NCI-H187 treated with DMSO at 0.1 percent for 48 hours (cell line): ENCODE measurements at places on chromosomes 11 and 22.

DNA sequence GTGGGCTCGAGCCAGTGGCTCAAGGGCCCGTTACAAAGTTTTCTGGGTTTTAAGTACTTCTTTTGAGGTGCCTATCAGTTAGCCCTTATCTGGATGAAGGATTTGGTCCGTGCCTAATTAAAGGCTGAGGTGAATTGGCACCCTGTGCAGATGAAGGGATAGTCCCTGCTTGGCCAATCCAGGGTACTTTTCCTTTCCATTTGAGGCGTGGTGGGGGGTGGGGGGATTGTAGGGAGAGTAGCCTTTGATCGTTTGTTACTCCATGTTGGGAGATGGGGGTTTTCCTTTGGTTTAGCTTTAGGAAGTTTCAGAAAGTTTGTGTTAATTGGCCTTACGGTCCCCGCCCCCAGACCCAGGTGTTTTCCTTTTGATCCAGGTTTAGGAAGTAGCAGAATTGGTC lies 170.8 kb downstream of the DDX10 start:
- DNase-seq, result no peak

GRCh38 chr11:78349114-78349513 lies 68.5 kb downstream of the GAB2 start:
- no peak for DNase-seq

DNA sequence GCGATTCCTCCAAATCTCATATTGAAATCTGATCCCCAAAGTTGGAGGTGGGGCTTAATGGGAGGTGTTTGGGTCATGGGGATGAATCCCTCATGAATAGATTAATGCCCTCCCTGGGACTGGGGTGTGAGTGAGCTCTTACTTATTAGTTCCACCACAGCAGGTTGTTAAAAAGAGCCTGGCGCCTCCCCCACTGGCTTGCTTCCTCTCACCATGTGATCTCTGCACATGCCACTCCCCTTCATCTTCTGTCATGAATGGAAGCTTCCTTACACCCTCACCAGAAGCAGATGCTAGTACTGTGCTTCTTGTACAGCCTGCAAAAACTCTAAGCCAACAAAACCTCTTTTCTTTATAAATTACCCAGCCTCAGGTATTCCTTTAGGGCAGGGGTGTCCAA lies 8.8 kb downstream of the RRAS2 start:
- DNase-seq, result no peak

GRCh38 chr11:104256525-104256924 lies 92.6 kb upstream of the PDGFD start:
- no peak for DNase-seq

- DNase-seq, result no peak
Observed at GRCh38 chr11:105456950-105457349, 152.9 kb upstream of the GRIA4 start.

- no peak for DNase-seq
Observed at GRCh38 chr22:50046481-50047245, 11.4 kb downstream of the TTLL8 start.

DNA sequence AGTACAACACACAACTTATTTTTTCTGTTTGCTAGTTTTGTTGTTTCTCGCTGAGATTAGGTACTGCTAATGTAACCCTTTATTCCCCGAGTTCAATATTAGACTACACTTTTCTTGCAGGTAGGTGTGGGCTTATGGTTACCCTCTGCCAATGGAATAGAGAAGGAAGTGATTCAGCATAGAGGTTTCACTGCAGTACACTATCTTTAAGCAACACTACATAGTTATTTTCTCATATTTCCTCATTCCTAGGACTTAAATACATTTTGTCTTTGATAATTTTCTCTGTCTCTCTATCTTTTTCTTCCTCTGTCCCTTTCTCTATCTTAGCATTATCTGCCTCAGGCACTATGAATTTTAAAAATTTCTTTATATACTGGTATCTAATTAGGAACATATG lies 791.0 kb downstream of the FAM181B start:
- no peak for DNase-seq

- DNase-seq, result no peak
Observed at GRCh38 chr22:47150426-47150825, 388.0 kb downstream of the TBC1D22A start.

- DNase-seq, result peak; percentile 9
Observed at GRCh38 chr11:84089072-84090057, 803.2 kb upstream of the CCDC90B start.

DNA sequence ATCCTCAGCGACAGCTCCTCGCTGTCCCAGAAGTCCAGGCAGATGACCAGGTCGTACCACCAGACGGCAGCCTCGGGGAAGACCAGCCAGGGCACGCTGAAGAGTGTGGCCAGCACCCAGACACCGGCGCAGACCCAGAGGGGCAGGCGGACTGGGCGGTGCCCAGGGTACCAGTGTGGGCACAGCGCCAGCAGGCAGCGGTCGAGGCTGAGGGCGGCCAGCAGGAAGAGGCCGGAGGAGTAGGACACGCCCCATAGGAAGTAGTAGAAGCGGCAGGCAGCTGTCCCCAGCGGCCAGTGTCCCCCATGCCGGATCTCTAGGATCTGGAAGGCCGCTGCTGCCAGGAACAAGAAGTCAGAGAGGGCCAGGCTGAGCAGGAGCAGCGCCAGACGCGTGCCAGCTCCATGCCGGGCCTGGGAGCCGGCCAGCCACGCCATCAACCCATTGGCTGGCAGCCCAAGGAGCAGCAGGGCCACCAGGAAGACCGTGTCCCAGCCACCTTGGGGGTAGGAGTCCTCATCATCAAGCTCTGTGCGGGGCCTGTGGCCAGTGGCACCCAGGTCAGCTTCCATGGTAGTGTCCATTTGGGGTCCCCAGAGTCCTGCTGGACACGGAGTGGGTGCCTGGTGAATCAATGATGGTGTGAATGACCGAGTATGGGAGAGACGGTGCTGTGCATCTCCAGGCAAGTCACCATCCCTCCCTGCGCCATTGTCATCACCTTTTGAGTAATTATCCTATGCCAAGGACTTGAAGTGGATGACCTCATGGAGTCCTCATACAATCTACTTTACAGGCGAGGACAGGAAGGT lies at the start of gene GPR152:
Gene GPR152 (minus strand): TSS at position 589 of the 812 bp plus-strand sequence. CDS start 5 bp downstream, at position 584.
- DNase-seq, result no peak

DNA sequence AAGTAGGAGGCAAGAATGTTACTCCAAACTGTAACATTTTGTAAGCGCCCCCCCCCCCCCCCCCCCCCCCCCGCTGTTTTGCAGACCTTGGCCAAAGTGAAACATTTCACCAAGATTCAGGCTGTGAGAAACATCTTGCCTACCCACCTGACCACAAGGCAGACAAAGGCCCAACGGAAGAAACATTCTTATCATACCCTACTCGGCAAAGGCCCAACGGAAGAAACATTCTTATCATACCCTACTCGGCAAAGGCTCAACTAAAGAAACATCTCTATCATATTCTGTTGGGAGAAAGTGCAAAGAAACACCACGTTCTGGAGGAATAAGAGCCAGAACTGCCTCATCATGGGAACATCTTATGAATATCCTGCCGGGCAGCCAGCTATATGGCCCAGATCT lies 117.1 kb downstream of the JRKL start:
- DNase-seq, result no peak

GRCh38 chr22:20312396-20313191 lies 7.3 kb downstream of the DGCR6L start:
- no peak for DNase-seq

DNA sequence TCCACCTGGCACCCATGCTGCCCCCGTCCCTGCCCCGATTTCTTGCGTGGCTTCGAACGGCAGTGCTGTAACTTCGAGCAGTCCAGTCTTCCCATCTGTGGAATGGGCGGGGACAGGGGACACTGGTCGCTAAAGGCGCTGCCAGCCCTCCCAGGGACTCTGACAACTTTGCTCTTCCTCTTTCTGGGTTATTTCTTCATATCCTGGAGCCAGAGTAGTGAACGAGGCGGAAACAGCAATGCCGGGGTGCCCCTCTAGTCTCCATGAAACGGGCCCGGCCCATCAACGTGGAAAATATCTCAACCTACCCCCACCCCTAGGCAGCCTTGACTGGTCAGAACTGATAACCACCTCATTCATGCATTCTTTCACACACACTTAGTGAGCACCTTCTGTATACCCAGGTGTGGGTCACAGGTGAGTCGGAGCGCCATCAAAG lies 42.8 kb downstream of the TRIOBP start:
- no peak for DNase-seq

DNA sequence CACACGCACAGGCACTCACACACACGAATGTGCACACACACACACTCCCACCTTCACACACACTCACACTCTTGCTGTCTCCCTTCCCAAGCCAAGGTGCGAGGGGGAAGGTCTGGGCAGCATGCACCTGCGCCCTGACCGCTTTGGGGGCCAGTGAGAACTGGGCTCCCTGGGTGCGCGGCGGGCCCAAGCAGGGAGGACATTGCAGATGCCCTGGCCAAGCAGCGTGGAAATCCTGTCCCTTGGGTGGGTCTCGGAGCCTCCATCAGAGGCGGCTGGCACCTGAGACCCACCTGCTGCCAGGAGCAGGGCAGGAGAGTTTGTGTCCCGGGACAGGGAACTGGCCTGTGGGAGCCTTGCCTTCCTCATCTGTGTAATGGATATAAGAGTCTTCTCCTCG lies 3.3 kb downstream of the CD81 start:
- DNase-seq, result no peak

GRCh38 chr11:122434786-122435185 lies 220.7 kb upstream of the UBASH3B start:
- DNase-seq, result no peak

DNA sequence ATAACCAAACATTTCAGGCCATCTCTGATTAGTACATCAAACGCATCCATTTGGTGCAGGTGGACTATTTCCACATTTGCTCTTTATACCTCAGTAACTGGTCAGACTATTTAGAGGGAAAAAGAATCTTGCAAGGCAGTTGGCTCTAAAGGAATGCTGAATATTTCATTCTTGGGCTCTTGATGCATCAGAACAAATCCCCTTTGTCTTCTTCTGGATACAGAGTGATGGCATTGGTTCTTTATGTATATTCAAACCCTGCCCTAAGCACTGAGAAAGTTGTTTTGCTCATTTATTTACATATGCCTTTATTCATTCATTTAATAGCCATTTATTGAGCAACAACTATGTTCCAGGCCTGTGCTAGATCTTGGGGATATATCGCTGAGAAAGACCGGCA lies 31.1 kb upstream of the RAB30 start:
- no peak for DNase-seq

- no peak for DNase-seq
Observed at GRCh38 chr11:68978626-68978930, 2.2 kb downstream of the MRGPRD start.

DNA sequence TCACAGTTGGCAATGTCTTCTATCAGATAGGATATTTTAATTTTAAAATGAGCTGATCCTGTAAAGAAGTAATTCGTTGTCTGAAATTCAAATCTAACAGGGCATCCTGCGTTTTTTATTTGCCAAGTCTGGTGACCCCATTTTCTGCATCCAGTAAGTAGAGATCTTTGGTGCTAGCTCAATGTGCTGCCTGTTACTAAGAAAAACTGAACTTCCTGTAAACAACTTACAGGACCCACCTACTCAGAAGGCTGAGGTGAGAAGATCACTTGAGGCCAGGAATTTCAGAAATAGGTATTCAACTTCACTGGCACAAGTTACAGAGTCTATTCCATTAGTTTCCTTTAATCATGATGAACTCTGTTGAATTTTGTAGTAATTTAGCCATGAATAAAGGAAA lies 4.0 kb downstream of the ARL14EP start:
- no peak for DNase-seq

DNA sequence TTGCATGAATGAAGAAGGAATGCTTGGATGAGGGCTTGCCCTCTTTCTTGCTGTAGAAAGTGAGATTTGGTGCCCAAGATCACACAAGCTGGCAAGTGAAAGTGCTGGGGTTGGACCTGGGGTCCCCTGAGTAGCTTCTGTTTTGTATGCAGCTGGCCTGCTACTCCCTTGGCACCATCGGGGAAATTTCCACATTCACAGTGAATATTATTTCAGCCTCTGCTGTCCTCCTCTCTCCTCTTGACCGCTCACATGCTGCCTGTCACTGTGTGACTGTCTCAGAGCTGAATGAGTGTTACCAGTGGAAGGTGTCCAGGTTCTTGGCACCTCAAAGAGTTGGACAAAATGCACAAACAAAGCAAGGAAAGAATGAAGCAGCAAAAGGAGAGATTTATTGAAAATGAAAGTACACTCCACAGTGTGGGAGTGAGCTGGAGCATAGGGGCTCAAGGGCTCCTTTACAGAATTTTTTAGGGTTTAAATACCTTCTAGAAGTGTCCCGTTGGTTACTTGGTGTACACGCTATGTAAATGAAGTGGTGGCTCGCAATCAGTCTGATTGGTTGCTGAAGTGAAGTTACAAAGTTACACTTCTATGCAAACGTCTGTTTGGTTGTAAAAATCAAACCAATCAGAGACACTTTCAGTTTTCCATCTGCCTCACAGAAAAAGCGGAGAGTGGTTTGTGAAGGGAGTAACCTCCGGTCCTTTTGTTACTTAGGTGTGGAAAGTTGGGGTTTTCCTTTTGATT lies 87.4 kb downstream of the DEPDC5 start:
- no peak for DNase-seq

DNA sequence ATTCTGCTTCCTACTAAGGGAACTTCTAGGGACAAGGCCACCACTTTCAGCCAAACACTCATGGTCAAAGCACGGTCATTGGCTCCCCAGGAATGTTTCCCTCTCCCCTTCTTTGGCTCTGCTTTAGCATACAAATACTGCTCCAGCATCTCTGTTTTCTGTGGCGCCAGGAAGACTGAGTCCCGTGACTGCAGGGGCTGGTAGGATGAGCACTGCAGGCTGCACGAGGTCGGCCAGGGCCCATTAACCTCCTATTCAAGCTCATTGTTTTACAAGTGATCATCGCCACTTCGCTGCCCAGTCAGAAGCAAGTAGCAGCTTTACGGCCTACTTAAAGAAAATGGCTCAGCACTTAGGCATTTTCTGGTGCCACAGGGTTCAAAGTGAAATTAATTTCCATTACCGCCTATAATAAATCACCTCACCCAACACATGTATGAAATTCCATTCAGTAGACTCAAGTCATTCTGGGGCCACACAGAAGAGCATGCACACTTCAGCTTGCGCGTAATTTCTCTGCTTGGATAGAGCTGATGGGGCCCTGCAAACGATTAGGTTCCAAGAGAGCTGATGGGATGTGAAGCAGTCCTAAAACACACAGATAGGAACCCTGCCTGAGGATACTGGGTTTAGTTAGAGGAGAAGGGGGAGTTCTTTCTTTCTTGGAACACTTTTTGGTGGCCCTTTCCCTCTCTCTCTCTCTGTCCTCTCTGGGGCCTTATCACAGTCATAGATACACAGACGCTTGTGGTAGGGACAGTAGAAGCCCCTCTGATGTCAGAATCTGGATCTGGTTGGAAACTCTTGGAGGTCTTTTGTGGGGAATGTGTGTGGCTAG lies 173.7 kb downstream of the KIF18A start:
- DNase-seq, result peak; percentile 53

GRCh38 chr22:41687901-41688364 lies 734 bp downstream of the SNU13 start:
- DNase-seq, result no peak

GRCh38 chr11:46898396-46899095 lies 19.8 kb downstream of the LRP4 start:
- DNase-seq, result no peak

DNA sequence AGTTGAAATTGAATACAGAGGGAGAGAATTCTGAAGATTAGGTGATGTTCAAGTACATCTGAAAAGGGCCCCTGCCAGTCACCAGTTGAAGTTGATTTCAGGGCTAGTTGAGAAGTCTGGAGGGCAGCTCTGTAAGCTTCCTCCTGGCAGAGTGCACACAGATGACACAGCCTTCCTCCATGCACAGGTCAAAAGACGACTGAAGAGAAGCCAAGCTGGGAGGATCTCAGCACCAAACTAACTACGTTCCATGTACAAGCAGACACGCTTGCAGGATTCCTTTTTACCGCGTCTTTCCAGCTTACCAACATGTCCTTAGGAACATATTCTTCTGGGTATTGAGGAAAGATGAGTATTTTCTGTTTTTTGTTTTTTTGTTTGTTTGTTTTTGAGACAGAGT lies 7.9 kb downstream of the BARX2 start:
- no peak for DNase-seq
